ENCODE measurements at places on chromosomes 16 and 17.

GRCh38 chr16:49855822-49856671 lies at the start of gene ZNF423:
ZNF423 (minus strand) TSS chr16:49856112; CDS start chr16:49855774, 338 bp downstream.
- DNase-seq, result no peak

DNA sequence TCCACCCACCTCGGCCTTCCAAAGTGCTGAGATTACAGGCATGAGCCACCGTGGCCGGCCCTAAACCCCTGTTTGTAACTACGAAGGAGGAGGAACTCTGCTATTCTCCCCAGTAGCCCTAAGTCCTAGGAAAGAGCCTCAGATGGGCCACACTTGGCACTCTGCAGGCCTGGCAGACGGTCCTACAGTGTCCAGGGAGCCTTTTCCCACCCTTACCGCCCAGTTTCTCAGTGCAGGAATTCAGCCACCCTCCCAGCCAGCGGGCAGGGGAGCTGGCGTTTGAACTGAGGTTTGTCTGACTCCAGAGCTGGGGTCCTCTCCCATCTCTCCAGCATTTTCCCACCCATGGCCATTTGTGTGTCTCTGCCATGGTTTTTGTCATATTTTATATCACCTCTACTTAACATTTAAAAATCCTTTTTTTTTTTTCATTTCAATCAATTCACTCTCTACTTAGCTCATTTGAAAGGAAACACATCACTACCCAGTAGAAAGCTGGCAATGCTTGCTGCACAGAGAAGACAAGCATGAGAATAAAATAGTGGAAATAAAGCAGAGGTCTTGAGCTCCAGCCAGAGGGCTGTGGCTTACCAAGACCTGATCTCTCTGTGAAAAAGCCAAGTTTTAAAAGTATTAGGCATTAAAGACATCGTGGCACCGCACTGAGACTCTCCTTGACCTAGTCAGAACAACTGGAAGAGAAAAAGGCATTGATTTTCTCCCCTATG lies 34.9 kb downstream of the BCO1 start:
- DNase-seq, result peak; percentile 32

GRCh38 chr17:17204635-17205231 lies 1.4 kb downstream of the PLD6 start:
- no peak for DNase-seq

- no peak for DNase-seq
Observed at GRCh38 chr17:77728474-77728795, 230.1 kb upstream of the TNRC6C start.

DNA sequence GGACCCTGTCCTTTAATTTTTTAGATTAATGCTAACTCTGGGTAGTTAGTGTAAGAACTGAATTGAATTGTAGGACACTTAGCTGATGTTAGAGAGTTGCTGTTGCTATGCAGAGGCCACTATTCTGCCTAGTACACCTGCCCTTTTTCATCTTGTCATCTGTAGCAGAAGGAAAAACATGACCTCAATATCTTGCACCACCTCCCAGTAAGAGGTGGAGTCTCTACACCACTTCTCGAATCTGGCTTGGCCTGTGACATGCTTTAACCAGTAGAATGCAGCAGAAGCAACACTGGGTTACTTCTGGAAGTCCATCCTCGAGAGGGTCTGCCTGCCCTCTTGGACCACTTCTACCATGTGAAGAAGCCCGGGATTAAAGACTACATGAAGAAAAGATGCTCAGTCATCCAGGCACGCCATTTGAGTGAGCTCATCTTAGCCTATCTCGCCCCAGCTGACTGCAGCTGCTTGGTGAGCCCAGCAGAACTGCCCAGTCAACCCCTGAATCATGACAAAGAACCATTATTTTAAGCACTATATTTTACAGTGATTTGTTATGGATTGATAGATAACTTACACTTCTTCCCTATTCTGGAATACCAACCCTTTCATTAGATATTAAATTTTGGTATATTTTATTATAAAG lies 153.5 kb downstream of the MYO1D start:
- peak; percentile 3 for DNase-seq

DNA sequence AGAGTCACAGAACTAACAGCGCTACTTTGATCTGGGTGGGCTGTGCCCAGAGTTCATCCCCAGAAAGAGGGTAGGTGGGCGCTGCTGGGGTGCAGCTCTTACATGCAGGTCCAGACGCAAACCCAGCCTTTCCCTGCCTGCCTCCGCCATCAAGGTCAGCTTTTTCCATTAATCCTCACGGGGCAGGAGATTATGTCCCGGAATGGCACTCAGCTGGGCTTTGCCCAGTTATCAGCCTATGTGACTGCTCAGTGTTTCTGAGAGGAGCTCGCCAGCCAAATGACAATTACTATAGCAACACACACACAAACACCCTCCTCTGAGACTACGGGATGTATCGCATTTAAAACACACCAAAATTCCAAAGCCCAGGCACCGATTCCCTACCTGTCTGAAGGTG lies 20.1 kb downstream of the GLYR1 start:
- DNase-seq, result no peak

DNA sequence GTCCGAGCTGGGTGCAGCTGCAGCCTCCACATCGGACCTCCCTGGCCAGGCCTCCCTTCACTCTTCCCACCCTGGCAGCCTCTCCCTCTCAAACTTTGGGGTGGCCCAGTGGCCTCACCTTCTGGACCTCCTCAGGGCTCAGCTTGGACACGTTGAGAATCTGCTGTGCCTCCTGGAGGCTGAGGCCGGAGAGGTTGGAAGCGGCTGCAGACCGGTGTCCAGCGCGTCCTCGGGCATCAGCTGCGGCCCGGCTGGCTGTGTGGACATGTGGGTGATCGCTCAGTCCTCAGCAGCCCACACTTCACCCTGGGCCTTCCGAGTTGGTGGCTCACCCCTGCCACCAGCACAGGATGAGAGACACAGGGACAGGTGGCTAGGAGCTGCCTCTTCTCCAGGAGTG lies 9.9 kb downstream of the PAM16 start:
- DNase-seq, result no peak

- no peak for DNase-seq
Observed at GRCh38 chr17:740240-741017, 8.0 kb downstream of the TLCD3A start.

- DNase-seq, result no peak
Observed at GRCh38 chr17:2398182-2398581, 2.7 kb downstream of the MNT start.

DNA sequence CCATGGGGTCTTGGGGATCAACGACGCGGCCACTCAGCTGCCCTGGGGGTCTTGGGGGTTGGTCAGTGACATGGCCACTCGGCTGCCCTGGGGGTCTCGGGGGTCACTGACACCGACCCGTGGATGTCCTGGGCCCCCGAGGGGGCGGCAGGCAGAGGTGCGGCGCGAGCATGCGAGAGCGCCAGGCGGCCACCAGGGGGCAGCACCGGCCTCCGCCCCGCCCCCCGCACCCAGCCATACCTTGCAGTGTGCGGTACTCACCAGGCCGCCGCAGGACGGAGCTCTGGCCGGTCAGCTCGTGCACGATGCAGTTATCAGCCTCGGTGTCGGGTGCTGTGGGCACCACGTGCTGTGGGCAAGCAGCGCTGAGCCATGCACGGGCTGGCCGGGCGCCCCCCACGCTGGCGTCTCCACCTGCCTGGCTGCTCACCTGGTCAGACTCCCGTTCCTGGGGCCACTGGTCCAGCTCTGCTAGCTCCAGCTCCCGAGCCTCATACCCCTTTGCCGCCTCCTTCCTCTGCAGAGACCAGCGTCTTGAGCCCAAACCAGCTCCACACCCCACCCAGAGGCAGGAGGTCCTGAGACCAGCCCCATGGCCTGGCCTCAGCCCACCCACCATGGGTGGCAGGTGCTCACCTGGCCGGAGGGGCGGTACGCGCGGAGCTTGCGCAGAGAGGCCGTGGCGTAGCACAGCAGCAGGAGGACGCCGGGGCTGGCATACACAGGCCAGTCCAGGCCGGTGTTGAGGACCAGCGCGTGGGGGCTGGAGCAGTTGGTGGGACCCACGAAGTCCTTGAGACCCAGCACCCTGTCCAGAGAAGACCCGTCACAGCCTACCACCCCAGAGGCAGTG lies 31.2 kb downstream of the CTU2 start:
- peak; percentile 31 for DNase-seq

GRCh38 chr16:81214745-81215166 lies 23.7 kb upstream of the BCO1 start:
- DNase-seq, result no peak

GRCh38 chr16:49362230-49362629 lies 11.4 kb upstream of the C16orf78 start:
- no peak for DNase-seq

DNA sequence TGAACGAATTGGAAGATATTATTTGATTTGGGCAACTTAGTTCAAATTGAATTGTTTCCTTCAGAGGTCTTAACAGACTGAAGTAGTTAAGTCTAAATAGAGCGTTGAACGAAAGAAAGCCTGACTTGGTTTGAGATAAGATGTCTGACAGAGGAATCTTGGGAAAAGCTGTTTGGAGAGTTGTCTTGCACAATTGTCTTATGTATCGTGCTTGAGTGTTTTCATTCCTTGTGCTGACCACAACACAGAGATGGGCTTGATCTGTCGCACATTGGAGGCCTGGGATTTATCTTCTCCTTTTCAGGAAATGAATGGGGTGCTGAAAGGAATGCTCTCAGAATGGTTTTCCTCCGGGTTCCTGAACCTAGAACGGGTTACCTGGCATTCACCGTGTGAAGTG lies 7.8 kb downstream of the MLYCD start:
- DNase-seq, result no peak

DNA sequence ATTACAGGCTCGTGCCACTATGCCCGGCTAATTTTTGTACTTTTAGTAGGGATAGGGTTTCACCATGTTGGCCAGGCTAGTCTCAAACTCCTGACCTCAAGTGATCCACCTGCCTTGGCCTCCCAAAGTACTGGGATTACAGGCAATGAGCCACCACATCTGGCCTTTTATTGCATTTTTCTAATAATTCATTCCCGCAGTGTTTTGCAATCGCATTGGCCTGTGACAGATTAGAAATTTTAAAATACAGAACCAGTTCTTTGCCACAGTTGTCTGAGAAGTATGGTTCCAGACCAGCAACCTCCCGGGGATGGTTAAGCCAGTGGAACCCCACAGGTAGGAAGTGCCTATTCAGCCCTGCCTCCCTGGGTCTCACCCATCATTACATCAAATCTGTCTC lies 3.2 kb upstream of the CRHR1 start:
- no peak for DNase-seq

- DNase-seq, result no peak
Observed at GRCh38 chr17:48722915-48723422, at the start of gene PRAC2. PRAC2 (plus strand) TSS chr17:48723185; CDS start chr17:48724411, 1,226 bp downstream.

DNA sequence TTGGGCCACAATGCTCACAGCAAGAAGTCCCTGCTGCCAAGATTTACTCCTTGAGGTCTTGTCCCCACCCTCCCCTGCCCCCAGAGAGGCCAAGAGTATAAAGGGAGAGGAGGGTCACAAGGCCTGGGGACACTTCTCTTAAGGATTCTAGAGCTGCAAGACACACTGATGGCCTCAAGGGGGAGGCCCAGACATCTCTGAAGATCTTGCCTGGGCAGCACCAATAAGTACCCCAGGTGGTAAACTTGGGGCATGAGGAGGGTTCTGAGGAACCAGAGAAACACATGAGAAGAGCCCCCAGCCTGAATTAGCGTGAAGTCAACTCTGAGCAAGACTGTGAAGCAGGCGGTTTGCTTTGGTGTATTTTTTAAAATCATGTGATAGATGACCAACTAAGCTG lies 26.8 kb upstream of the MTMR4 start:
- no peak for DNase-seq

- no peak for DNase-seq
Observed at GRCh38 chr17:7113273-7114071, 1.1 kb downstream of the ASGR2 start.

DNA sequence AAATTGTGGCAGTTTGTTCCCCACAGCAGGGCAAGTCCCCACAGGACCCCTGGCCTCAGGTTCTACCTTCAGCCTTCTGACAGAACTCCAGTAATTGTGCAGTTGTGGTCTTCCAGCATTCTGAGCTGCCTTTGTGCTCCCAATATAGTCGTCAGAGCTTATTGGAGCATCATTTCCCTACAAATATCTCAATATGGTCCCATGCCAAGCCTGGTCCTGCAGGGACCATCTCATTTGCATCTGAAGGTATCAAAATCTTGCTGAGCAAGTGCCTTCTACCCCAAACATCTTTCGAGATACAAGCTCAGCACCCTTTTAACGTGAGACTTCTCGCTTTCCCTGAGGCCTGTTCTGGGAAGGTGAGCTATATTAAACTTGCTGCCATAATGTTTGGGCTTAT lies 333.9 kb upstream of the CDH11 start:
- DNase-seq, result no peak

- no peak for DNase-seq
Observed at GRCh38 chr17:77801545-77802332, 156.8 kb upstream of the TNRC6C start.

GRCh38 chr17:67686241-67686640 lies 31.5 kb upstream of the NOL11 start:
- no peak for DNase-seq

- DNase-seq, result no peak
Observed at GRCh38 chr16:11250091-11250785, 5.8 kb downstream of the SOCS1 start.

GRCh38 chr17:63275318-63275970 lies 170.7 kb downstream of the CYB561 start:
- DNase-seq, result no peak

- DNase-seq, result no peak
Observed at GRCh38 chr17:12759090-12759489, 30.2 kb upstream of the ARHGAP44 start.

DNA sequence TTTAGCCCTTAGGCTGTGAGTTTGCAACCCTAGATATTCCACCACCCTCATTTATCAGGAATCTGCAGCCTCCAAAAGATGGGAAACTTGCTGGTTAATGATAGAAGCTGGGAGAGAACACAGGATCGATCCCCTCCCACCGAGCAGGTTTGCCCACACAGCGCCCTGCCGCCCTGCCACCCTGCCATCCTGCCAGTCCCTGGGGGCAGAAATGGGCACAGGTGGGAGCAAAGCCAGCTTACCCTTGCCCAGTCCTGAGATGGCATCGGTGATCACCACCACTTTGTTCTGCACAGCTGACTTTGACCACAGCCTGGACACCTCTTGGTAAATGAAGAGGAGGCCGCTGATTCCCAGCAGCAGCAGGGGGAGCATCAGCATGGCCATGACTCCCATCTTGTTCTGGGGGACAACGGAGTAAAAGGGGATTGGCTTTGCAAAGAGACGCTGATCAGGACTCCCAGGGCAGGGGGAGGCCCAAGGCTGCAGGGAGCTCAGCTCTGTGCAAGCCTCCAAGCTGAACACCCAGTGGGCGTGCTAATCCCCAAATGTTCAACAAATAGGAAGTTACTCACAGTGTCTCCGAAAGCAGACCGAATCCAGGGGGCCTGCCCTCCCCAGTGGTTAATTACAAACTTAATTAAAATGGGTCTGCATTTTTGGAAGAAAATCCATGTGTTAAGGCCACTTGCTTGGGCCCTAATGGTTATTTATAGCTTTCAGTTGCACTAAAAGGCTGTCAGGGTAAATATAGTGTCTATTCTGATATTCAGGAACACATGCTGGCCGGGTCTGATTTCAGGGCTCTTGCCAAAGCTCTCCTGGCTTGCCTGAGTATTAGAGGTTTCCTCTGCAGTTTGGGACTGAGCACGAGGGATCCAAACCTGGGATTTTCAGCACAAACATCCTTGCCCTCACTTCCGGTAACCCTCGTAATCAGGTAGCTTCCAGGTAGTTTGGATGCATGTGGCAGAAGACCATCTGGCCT lies at the start of gene DHRS7C:
TSS of gene DHRS7C (minus strand) at position 704 of the 988 bp plus-strand sequence. CDS start at position 396, 308 bp downstream.
- no peak for DNase-seq

GRCh38 chr17:8022360-8023003 lies 16.4 kb upstream of the ALOX15B start:
- no peak for DNase-seq

- no peak for DNase-seq
Observed at GRCh38 chr17:45170931-45171337, 9.3 kb downstream of the HEXIM2 start.

Data from hippocampal formation (tissue), 2 donors.